CD4-positive, CD25-positive, alpha-beta regulatory T cell (primary cell): ENCODE measurements at places on chromosomes 7 and 10.

GRCh38 chr10:75428434-75429158, 2.8 kb upstream of the LRMDA start:
- no peak for DNase-seq

DNA sequence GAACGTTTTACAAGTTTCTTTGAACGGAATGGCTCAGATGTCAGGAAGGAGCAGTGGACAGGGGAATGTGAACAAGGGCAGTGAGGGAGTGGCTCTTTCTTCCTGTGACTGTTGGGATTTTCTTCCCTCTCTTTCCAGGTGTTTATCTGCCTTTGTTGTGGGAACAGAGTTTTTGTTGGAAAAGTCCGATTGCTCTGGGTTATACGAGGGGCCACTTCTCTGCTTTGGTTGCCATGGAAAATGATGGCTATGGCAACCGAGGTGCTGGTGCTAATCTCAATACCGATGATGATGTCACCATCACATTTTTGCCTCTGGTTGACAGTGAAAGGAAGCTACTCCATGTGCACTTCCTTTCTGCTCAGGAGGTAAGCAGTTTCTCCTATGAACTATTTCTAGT, 41.4 kb downstream of the ZRANB1 start:
- DNase-seq: no peak

GRCh38 chr7:38323156-38323555, 49.7 kb upstream of the TARP start:
- no peak for DNase-seq

DNA sequence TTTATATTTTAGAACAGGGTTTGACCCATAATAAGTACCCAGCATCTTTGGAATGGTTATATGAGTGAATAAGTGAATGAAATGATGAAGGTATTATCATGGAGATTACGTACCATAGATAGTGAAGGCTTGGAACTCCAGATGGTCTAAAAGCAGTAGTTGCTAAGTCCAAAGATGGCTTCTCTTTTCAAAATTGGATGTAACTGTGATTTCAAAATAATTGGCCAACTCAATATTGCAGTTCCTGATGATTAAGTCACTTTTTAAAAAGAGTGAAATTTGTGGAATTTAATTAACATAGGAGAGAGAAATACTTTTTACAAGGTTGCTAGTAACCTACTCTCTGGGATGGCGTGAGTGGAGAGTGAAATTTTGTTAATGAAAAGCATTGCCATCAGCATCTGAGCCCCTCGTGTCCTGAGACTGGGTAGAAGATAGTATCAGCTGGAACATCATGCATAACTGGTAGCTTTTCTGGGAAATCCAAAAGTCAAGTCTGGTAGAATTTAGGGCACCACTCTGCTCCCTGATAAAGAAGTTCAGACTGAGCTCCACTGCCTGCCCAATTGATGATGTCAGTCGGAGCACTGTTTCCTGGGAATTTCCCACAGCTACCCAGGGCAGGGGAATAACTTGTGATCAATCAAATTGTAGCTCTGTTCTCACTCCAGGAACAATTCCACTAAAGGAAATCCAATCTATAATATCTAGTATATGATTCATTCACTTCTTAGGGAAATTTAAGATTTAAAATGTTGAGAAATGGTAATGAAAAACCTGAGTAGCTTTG, 3.2 kb downstream of the GPR141 start:
- DNase-seq: no peak

GRCh38 chr10:51073453-51074237, 642 bp upstream of the PRKG1 start:
- DNase-seq: no peak

GRCh38 chr7:116259156-116259870, 49.0 kb downstream of the TES start:
- no peak for DNase-seq
